Breast epithelium (tissue), 4 donors: ENCODE measurements at places on chromosomes 6 and 20.

GRCh38 chr6:42916288-42916687 lies 435 bp downstream of the PTCRA start:
- DNase-seq: no peak

GRCh38 chr20:35952480-35953386 lies 1.6 kb downstream of the SCAND1 start:
- no peak for DNase-seq

- no peak for DNase-seq
Observed at GRCh38 chr6:140597181-140597580, 1222.7 kb upstream of the CITED2 start.

- no peak for DNase-seq
Observed at GRCh38 chr6:132261354-132261753, 139.9 kb downstream of the MOXD1 start.

- no peak for DNase-seq
Observed at GRCh38 chr6:144811140-144811539, 526.0 kb downstream of the UTRN start.

DNA sequence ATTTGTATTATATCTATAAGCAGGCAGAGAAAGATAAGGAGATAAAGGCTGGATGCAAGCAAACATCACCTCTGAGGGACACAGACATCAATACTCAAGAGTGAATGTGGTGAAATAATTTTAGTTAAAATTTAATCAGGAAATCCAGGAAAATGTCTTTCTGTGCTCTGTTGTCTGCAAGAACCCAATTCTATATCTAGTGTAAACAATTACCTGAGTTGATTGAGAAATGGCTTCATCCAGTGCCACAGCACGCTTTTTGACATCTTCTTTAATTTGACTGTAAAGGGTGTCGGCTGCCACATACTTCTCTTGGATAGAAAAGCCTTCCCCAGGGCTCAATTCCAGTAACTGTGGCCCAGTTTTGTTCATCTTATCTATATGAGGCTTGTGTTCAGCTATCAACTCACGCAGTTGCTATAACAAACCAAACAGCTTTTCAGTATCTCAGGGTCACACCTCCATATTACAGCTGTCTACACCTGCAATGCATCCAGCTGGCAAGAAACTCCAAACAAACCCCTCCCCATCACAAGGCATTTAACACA lies 131.6 kb downstream of the DST start:
- DNase-seq: no peak

DNA sequence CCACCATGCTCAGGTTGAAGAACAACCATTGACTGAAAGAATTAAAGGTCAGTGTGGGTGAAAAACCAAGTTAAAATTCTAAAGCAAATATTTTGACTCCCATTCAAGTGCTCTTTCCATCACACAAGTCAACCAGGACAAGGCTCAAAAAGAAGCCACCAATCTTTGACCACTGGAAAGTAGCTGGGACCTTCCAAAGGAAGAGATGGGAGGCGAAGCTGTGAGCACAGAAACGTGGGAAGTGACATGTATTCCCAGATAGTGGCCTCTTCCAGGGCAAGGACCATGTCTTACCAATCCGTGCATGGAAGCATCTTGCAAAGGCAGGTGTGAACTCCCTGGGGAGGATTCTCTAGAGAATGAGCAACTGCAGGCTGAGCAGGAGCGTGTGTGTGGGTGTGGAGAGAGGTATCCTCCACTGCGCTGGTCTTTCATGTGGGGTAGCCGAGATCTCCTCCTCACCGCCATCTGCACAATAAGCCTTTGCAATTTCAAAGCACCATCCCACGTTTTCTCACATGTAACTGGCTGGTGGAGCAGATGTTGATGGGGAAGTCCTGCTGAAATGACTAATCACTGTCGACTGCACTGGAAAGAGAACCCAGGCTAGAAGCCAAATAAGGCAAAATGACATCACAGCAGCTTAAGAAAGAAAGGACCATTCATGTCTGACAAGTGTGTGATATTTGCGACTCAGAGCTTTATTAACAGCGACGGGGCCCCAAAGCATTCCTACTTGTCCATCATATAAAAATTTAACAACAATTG lies 189.4 kb upstream of the RREB1 start:
- no peak for DNase-seq

DNA sequence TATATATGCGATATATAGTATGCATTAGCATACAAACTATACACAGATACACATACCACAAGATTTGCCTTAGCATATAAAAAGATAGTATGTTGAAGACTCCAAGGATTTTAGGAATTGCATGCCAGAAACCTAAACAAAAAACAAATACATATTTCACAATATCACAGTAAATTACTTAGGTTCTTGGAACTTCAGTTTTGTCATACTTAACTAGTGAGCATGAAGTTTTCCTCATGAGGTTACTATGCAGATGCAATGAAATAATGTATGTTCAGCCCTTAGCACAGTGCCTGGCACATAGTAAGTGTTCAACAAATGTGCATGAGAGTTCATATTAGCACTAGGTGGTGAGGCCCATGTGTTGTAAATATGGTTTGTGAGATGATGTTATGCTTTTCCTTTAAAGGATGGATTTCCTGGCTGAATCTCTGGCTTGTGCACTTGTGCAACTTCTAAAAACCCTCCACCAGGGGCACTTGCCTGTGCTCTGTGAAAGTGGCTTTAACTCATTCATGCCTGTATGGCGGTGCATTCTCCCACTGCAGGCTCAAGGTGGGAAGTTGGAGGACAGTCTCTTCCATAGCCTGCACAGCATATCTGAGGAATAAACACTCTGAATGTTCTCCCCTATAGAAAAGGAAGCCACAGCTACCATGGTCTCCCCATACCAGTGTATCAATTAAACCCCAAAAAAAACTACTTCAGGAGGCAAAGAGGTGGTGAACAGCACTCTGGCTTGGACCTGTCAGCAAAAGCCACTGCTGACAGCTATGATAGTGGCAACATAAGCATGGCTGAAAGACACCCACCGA lies 624.1 kb upstream of the CDH4 start:
- no peak for DNase-seq
